ENCODE measurements at places on chromosomes 3 and 15.
A peak's percentile ranks its signal among the peaks of the same experiment; 100 is the strongest.

GRCh38 chr15:85485956-85486567 is 105.7 kb downstream of the AKAP13 start:
- peak; percentile 40 for DNase-seq

GRCh38 chr3:128081226-128081625 is 29.0 kb downstream of the SEC61A1 start:
- no peak for DNase-seq

GRCh38 chr15:40598672-40599071 is 4.6 kb downstream of the KNL1 start:
- no peak for DNase-seq

- no peak for DNase-seq
Observed at GRCh38 chr3:38119821-38120692, 16.9 kb downstream of the ACAA1 start.

DNA sequence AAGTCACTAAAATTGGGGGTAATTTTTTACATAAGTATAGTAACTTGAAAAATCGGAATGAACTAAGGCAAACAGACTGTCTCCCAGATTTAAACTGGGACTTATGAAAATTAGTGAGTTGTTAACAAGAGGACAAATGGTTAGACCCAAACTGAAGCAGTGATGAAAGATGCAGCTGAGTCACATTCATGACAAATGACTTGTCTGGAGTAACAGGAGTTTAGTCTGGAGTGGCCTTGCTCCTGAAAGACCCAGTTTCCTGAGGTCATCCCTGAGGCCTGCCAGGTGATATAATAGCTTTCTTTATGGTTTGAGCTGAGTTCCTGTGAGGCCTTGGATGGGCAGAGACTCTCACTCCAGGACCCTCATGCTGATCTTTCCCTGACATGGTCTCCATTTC is 9.6 kb upstream of the CTDSPL start:
- DNase-seq = no peak

GRCh38 chr15:22973286-22973685 is 6.9 kb downstream of the CYFIP1 start:
- DNase-seq = no peak

GRCh38 chr3:127384717-127385539 is 97.1 kb upstream of the PRR20G start:
- DNase-seq = no peak

GRCh38 chr3:60475096-60475495 is 776.2 kb downstream of the FHIT start:
- no peak for DNase-seq

GRCh38 chr15:31328428-31328968 is 1.9 kb downstream of the KLF13 start:
- no peak for DNase-seq

DNA sequence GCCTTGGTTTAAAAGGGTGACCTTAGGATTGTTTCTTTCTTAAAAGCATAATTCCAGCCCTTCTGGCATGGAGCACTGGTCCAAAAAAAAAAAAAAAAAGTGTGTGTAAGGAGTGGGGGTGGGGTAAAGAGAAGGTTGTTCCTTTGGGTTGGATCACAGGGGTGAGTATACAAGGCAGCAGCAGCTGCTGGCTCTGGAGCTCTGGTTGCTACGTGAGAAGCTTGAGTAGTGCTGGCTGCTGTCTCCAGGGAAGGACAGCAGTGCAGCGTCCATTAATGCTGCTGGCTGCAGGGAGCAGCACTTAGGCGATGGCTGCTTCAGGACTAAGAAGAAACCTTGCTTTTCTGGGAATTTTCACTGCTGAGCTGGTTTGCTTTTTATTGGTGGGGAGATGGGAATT is 2.3 kb downstream of the SETD5 start:
- DNase-seq = no peak

Measured in stimulated activated CD8-positive, alpha-beta memory T cell treated with anti-CD3 and anti-CD28 coated beads, Interleukin-4, amount 100 ng/mL, for 1 hour (primary cell).